ENCODE measurements at places on chromosomes 3 and 15.

GRCh38 chr3:167835953-167836352, 100.4 kb downstream of the SERPINI1 start:
- no peak for DNase-seq

- no peak for DNase-seq
These were observed 1497.6 kb downstream of the OTOL1 start for GRCh38 chr3:162994165-162994564.

- DNase-seq, result no peak
These were observed 149.9 kb upstream of the STT3B start for GRCh38 chr3:31382856-31383255.

GRCh38 chr3:134078169-134078831, 48.6 kb upstream of the SLCO2A1 start:
- DNase-seq, result no peak

GRCh38 chr3:150721285-150722130, 17.8 kb upstream of the ERICH6 start:
- DNase-seq, result no peak

GRCh38 chr3:197512691-197513571, 42.8 kb downstream of the BDH1 start:
- DNase-seq, result no peak
